GM13976 (cell line): ENCODE measurements at places on chromosomes 11 and 22.

DNA sequence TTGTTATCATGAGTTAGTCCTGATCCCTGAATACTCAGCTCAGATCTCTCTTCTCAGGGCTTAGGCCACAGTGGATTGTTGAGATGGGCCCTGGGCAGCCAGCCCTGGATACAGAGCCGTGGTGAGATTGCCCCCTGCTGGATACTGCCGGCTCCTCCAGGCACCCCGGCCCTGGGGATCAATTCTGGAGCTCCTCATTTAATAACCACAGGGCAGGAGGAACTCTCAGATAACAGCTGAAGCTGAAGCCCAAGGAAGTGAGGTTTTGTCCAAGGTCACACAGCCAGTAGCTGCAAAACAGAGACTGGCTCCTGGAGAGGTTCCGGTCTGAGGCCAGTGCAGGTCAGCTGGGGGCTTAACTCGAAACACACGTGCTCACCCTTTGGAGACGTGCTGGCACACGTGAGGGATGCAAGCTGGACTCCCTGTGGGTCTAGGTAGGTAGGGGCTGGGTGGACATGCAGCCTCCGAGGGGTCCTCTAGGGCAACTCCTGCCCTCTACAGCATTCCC lies 16.0 kb downstream of the USH1C start:
- peak; percentile 85 for DNase-seq

GRCh38 chr22:41587347-41587723 lies 2.3 kb downstream of the PMM1 start:
- DNase-seq: no peak

DNA sequence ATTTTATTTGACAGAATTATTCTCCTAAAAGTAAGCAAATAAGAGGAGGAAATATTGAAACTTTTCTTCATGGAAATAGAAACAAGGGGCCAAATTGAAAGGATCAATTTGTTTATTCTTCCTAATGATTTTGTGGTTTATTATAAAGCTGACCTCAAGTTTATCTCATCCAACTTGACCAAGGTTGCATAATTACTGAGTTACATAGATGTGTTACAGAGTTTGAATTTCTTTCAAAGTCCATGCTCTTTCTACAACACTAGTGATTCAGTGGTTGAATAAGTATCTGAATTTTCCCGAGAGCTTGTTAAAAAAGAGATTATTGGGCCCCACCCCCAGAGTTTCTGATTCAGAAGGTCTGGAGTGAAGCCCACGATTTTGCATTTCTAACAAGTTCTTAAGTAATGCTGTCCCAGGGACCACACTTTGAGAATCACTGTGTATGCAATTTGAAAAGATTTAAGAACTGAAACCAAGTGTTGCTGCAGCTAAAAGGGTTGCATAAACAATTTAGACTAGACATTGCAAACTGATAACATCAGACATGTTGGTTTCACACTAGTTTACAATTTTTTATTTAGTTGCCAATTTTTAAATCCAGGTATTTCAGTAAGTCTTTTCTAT lies 485.7 kb upstream of the ANO5 start:
- no peak for DNase-seq

DNA sequence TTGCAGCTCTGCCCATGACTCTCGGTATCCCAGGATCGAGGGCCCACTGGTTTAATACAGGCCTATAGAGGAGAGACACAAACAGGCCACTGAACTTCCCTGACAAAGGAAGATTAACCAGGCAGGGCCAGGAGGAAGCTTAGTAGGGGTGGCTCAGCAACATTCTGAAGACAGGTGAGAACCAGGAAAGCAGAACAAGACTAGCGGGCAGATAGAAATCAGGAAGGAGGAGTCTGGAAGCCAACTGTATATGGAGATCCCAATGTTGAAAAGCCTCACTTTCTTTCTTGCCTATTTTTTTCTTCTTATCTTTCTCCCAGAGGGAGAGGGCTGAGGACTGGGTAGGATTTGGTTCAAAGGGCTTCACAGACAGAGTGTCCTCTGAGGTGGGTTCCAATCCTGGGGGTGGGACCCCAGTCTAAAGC lies 5.4 kb downstream of the PI4KA start:
- DNase-seq: peak; percentile 2

- DNase-seq: no peak
Observed at GRCh38 chr11:112316971-112317370, 56.3 kb upstream of the PLET1 start.

GRCh38 chr11:1436468-1437039 lies 46.8 kb downstream of the BRSK2 start:
- no peak for DNase-seq

GRCh38 chr22:38131399-38131798 lies 20.9 kb upstream of the BAIAP2L2 start:
- DNase-seq: no peak

DNA sequence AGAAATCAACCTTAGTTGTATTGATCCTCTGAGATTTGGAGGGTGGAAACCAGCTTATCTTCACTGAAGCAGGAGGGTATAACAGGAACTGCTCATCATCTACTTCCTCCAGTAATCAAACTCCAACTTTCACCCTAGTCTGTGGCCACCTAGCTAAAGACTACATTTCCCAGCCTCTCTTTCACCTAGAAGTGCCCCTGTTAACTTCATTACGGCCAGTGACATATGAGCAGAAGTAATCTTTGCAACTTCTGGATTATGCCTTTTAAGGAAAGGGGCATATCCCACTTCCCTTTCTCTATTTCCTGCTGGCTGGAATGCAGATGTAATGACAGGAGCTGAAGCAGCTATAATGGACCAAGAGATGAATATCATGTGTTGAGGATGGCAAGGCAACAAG lies 7.6 kb upstream of the VPS37C start:
- DNase-seq: no peak

DNA sequence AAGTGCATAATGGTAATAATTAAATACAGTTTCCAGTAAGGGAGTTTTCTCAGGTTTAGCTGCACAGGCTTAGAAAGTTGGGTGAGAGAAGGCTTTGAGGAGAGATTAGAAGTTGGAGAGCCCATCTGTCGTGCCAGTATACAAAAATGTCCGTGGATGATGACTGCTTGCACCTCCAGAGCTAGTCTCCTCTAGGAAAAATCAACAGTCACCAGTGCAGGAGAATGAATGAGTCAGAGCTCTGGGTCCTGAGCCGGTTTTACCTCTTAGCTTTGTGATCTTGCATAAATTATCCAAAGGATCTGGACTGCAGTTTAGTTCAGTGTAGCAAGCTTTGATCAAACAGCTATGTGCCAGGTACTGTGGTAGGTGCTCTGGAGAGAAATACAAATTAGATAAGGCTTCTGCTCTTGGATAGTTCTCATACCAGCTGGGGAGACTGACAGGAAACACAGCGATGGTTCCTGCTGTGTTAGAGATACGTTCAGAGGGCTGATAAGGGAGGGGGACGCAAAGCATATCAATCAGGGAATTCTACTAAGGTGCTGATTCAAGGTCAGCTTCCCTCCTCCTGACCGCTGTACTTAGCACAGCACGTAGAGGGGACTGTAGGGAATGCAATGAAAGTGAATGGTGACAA lies 125.9 kb downstream of the TEAD1 start:
- no peak for DNase-seq

- no peak for DNase-seq
Observed at GRCh38 chr11:65781152-65781961, 581 bp upstream of the AP5B1 start.

DNA sequence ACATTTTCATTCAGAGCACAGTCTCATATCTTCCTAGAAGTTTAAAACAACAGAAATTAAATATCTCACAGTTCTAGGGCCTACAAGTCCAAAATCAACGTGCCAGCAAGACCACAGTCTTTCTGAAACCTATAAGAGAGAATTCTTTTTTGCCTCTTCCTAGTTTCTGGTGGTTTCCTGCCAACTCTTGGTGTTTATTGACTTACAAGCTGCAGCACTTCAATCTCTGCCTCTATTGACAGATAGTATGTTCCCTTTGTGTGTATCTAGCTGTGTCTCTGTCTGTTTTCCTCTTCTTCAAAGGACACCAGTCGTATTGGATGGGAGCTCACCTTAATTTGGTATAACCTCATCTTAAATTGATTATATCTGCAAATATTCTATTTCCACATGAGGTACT lies 347.5 kb downstream of the DCDC1 start:
- DNase-seq: no peak

- DNase-seq: peak; percentile 78
Observed at GRCh38 chr11:117946842-117947526, 17.8 kb upstream of the TMPRSS13 start.

GRCh38 chr11:70575396-70576060 lies 177.2 kb downstream of the CTTN start:
- DNase-seq: no peak

- peak; percentile 93 for DNase-seq
Observed at GRCh38 chr11:76152086-76152681, 54.1 kb downstream of the WNT11 start.

DNA sequence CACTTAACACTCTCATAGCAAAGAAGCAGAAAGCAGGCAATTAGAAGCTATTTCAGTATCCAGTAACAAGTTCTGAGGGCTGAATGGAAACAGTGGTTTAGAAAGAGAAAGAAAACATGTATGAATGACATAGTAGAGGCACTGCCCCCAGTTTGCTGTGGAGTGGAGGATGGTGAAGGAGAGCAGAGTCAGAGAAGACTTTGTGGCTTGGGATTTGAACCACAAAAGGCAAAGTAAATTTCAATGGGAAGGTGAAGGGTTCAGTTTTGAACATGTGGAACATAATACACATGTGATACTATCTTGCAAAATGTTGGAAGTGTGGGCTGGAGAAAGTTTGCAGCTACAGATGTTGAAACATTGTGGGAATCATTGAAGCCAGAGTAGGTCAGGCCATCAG lies 81.4 kb downstream of the SNX19 start:
- DNase-seq: no peak
